ENCODE measurements at places on chromosomes 4 and X.

GRCh38 chr4:112853662-112854256, 195.7 kb upstream of the ANK2 start:
- no peak for DNase-seq

GRCh38 chr4:39048311-39048710, 13.7 kb upstream of the KLHL5 start:
- DNase-seq = peak; percentile 32

DNA sequence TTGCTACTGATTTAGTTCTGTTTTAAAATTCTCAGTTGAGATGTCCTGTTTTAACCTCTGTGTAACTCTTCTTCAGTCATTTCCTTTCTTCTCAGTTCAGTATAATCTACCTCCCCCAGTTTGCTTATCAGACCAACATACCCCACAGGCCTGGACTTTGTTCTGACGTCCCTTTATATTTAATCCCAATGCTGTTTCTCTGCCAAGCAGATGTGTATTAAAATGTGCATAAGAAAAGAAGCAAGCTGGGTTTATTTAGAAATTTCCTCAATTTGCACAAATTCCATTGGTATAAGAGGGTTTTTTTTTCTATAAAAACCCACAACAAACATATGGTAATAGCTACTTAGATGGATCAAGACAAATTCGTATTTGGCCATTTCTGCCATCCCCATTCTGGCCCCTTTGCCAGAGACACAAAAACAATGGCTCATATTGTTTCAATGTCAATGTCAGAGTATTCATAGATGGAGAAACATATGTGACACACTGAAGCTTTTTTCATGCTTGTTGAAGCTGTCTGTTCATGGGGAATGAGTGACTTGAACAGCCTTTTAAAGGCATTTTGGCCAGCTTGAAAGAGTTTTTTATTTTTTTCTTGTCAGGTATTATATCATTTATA, 24.5 kb downstream of the HCCS start:
- no peak for DNase-seq

DNA sequence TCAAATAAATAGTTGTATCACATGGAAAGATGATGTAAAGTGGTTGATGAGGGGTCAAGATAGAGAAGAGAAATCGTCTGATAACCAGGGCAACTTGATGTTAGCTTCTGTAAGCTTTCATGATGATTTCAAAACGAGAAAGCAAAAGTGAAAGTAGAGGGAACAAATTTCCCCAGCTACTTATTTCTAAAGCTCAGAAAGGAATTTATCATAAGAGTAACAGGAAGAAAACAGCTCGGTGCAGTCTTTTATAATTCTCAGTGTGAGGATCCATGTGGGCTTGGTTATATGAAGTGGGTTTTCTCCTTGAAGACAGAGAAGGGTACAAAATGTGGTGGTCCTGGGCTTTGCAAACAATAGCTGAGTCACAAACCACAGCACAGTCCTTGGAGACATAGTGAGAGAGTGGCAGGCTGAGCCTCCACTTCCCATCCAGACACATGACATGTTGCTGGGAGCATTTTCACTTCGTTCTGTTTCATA, 32.1 kb upstream of the GLRA2 start:
- peak; percentile 35 for DNase-seq
